Fibroblast of gingiva (primary cell): ENCODE measurements at places on chromosomes 2 and 18.

DNA sequence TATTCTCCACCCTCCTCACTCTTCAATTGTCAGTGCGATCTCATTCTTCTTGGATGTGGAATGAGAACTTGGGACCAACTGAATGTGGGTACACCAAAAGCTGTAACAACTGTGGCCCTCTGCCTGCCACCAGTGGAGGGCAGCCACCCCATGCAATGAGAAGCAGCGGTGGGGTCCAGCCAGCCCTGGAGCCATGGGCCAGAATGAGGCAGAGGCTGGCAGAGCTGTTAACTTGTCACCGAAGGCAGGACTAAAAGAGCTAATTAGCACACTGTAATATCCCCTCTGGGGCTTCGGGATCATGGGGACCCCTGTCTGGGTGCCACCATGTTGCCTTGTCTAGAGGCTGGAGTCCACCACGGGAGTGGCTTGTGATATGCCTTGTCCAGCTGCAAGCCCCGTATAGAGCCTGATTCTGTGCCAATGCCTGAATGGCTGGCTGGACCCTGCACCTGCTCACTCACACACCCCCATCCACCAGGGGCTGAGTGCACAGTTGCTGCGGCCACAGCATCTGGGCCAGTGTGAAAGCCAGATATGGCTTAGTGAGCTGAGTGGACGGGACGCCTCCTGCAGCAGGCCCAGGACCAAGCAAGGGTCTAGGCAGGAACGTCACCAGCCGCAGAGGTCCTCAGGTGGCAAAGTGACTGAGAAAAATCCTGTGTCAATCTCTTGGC is 680.5 kb downstream of the DSC3 start:
- no peak for DNase-seq

- no peak for DNase-seq
Measured at GRCh38 chr2:96693286-96694200, 46.3 kb downstream of the LMAN2L start.

DNA sequence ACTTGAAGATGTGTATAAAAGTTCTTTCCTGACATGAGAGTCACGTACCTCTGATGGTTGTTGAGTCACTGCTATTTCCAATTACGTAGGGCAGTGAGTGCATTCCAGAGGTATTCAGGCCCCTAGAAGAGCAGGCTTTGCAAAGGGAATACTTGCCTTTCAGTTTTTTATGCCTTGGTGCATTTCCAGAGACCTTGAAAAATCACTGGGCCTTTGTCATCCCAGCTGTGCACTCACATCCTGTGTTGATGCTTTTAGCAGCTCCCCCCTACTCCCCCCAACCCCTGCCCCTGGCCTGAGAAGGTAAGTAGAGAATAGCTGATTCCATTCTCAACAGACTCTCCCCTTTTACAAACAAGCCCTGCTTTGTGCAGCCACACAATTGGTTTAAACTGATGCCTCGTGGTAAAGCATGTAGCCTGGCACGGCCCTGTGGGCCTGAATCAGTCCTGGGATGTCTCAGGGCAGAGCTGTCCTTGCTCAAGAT is 174.2 kb downstream of the PRPF40A start:
- DNase-seq, result peak; percentile 77

GRCh38 chr18:63747006-63747405 is 28.2 kb upstream of the SERPINB7 start:
- no peak for DNase-seq

DNA sequence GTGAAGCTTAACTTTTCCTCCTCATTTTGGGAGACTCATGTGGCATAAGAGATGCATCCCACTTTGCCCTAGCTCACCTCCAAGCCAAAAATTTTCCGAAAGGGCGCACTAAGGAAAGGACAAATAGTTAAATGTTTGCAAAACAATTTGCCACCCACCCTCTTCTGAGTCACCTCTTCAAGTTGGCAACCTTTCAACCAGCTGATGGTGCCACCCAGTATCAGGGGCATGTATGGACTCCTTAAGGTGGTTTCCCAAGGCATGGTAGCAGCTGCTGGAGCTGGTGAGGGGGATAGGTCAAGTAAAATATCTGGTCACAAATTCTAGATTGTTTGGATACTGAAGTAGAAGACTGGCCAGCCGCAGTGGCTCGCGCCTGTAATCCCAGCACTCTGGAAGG is 17.2 kb upstream of the ITGAV start:
- DNase-seq, result no peak

DNA sequence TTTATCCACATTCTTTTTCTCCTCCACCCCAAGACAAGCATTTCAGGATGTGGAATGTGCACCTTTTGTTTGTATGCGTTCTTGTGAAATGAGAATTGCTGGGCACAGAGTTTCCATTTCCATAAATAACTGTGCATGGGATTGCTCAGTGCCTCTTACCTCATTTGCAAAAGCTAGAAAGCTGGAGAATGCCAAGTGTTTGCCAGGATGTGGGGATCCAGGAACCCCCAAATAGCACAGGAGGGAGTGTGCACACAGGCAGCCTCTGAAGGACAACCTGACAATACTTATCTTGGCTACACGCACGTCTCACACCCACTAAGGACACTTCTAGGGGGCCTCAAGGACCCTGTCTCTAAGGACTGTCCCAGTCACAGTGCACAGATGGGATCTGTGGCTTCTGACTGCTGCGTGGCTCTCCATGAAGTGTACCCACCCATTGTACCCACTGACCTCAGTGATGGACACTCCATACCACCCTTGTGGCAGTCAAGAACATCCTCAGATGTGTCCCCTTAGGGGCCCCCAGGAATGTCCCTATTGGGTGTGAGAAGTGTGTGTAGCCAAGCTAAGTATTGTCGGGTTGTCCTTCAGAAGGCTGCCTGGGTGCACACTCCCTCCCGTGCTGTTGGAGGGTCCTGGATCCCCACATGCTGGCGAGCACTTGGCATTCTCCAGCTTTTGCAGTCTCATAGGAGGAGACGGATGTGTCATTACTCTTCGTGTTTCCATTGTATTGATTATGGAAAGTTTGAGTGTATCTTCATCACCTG is 38.4 kb downstream of the CAPN13 start:
- DNase-seq, result no peak

DNA sequence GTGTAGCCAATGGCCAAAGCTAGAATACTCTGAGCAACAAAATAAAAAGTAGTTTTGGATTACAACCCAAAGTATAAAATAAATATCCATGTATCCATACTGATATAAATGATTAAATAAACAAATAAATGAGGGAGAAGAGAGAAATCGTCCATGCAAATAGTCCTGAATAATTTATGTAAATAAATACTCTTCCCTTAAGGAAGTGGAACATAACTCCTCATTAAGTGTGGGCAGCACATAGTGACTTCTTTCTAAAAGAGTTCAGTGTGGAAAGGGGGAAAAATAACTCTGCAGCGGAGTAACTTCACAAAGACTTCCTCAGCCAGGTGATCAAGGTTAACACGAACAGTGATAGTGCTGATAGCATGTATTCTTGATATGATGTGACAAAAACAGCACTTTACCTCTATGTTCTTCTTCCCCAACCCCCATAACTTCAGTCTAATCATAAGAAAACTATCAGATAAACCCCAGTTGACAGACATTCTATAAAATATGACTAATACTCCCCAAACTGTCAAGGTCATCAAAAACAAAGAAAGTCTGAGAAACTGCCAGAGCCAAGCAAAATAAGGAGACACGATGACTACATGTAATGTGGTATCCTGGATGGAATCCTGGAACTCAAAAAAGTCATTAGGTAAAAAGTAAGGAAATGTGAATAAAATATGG is 30.7 kb downstream of the METTL8 start:
- DNase-seq, result no peak

DNA sequence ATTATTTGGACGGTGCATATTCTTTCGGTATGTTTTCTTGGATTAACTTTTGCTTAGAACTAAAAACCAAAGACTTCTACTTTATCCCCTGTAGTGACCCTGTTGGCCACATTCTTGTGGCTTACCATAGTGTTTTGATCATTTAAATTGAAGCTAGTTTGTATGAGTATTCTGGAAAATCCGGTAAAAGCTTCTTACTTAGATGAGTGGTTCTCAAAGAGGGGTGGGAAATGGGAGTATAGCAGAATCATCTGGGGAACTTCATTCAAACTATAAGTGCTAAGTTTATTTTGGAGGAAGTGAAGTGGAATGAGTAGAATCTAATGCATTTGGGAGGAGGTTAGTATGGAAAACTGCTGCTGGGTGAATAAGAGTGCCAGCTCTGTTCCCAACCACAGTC is 3.8 kb downstream of the PPP1CB start:
- no peak for DNase-seq

GRCh38 chr2:108621087-108621559 is 86.9 kb downstream of the LIMS1 start:
- DNase-seq, result no peak

- DNase-seq, result no peak
Measured at GRCh38 chr2:233356546-233357308, 2.4 kb downstream of the DGKD start.

- DNase-seq, result no peak
Measured at GRCh38 chr18:69961718-69962117, 14.0 kb upstream of the CD226 start.

DNA sequence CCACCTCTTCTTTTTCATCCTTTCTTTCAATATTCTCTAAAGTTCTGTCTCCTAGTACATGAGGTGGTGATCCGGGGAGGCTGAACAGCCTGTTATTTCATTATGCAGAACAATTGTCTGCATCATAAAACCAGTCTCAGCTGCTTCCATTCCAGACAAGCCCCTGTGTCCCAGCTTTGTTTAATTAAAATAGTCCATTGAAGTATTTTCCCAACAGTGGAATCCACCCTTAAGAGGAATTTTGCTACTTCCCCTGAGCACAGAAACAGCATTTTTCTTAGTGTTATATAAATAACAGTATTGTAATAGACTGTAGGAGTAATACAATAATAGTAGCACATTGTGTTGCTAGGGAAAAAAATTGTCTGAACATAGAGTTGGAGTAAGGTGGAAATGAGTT is 395.4 kb upstream of the TCF4 start:
- DNase-seq, result peak; percentile 2

GRCh38 chr2:213861638-213862037 is 549.2 kb upstream of the VWC2L start:
- no peak for DNase-seq

- DNase-seq, result peak; percentile 19
Measured at GRCh38 chr2:218655751-218656150, 3.7 kb downstream of the ZNF142 start.

DNA sequence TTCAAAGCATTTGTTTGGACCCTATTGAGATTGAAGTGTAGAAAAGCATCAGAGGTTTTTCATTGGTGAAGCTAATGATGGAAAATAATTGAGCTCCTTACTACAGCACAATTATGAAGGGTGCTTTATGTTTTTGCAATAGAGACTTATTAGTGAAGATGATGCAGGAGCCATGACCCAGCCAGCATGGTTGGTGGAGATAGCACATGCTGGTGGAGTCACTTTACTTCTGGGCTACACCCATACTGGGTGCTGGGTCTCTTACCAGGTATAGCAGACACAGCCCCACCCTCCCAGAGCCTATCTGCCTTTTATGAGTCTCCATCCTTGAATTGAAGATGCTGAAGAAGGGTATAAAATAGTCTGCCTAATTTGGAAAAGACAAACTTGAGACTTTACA is 3.6 kb downstream of the ACP1 start:
- DNase-seq, result no peak

DNA sequence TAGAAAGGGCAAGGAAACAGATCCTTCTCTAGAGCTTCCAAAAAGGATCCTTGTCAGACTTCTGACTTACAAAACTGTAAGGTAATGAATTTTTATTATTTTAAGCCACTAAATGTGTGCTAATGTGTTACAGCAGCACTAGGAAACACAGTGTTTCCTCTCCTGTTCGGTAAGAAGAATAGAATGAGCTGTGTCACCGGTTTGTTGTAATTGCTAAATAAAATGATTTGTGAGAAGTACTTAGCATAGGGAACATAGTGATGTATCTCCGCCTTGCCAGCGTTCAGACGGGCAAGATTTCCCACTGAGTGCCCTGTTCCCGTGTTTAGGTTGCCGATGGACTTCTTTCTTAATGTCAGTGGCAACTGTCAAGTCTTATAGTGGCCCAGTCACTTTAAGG is 57.6 kb downstream of the SPATS2L start:
- no peak for DNase-seq

DNA sequence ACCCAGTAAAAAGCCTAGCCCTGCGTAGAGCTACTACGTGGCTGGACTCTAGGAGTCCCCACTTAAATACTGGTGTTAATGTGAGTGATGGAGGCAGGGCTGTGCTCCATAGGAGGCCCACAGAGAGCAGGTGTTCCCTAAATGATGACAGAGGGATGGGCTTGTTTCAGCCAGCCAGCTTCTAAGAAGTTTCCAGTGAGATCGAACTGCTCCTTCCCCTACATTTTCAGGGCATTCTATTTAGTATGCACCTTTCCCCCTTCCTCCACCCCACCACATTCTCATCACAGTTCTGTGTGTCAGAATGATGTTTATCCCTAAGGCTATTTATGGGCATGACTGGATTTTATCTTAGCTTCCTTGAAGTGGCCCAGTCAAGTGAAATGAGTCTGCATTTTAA is 213.0 kb downstream of the TRIB2 start:
- no peak for DNase-seq

GRCh38 chr18:74348581-74348980 is 32.9 kb downstream of the C18orf63 start:
- no peak for DNase-seq

DNA sequence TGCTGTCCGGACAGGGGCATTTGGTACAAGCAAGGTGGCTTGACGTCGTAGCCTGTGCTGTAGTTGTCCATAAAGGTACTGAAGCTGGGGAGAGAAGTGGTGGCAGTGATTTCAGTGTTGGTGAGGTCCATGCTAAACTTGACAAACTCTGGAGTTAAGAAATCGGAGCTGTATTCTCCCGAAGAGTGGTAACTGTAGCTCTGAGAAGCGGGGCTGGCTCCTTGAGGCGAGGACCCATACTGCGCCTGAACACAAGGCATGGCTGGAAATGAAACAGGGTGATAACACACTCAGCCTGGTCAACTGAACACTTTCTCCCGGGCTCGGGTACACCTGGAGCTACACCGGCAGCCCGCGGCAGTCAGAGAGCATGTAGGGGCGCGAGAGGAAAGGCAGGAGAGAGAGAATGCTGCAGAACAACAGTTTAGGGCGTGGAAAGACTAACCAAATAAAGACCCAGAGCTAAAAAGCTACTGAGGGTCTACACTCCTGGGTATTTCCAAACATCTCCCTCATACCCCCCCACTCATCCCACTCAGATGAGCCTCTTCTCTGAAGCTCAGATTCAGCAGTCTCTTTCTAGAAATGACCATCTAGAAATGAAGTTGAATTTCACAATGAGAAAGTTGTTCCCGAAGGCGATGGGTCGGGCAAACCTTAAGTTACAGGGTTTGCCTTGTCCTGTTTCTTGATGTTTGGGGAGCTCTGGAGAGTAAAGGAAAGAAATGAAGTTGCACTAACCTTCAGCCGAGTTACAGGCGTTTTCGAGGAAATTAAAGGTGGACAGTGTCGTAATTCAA is 2.4 kb downstream of the NR4A2 start:
- DNase-seq, result no peak

DNA sequence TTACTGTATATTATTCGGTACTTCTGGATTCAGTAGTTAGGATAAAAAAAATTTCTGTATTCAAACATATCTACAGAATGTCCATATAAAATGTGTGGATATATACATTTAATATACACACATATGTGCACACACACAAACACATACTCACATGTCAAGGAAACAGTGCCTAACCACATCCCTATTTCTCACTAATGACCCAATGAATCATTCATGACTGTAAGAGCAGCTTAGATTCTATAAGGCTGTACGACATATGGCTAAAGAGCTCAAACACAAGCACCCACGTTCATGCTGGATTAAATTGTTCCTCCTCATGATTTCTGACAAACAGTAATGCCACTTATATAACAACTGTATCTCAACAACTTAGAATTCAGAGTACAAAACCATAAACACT is 457.3 kb downstream of the ADCYAP1 start:
- no peak for DNase-seq
